ENCODE measurements at places on chromosomes 6 and 20.
A peak's percentile ranks its signal among the peaks of the same experiment; 100 is the strongest.

GRCh38 chr6:71387179-71387578 lies 98.6 kb downstream of the OGFRL1 start:
- DNase-seq = no peak

DNA sequence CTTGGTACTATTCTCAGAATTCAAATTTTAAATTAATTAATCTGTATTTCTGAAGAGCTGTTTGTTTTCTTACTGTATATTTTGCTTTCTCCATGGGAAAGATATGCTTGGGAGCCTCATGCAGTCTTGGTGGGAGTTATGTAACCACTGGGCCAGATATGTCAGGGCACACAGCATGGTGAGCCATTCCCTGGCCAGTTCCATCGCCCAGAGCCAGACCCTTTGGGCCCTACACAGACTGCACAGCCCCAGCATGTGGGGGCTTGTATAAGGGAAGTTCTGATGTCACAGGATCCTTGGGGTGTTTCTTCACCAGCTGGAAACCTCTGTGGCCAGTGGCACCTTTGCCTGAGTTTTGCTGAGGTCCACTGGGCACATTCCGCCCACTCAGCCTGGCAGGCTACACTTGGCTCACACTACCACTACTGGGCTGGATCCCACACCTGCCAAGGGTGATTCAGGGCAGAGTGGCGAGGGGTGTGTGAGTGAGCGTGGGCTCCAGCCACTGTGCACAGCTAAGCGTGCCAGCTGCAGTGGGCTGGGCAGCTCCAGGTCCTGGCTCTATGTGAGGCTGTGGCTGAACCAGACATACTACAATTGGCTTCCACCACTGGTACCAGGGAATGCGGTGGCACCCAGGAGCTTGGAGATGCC lies 293.5 kb downstream of the ARHGAP18 start:
- no peak for DNase-seq

GRCh38 chr6:7978736-7979135 lies 68.1 kb upstream of the TXNDC5 start:
- no peak for DNase-seq

GRCh38 chr20:35339636-35340035 lies 47.4 kb upstream of the FAM83C start:
- no peak for DNase-seq

DNA sequence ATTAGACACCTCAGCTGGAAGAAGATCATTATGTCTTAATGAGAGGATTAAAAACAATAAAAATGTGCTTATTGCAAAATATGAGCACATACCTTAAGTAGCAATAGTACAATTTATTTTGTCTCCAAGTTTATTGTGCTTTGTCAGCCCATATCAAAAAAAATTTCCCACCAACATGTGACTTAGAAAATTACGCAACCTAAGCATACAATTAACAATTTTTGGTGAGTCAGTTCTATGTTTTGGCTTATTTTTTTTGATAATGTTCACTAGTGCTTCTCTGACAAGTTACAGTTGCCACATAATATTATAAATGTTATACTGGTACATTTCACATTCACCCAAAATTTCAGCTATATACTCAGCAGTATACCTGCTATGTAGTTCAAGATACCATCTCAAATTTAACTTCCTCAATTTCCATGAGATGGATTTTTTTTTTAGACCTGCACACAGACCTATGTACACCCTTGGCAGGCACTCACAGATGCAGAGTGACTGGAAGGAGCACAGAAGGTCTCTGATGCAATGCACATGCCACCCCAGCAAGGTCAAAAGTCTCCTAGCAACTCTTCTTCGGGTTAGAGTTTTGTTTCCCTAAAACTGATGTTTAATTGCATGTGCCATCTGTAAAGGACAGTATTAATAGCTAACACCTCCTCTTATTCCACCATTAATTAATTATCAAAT lies 112.4 kb downstream of the PRKN start:
- DNase-seq = no peak

DNA sequence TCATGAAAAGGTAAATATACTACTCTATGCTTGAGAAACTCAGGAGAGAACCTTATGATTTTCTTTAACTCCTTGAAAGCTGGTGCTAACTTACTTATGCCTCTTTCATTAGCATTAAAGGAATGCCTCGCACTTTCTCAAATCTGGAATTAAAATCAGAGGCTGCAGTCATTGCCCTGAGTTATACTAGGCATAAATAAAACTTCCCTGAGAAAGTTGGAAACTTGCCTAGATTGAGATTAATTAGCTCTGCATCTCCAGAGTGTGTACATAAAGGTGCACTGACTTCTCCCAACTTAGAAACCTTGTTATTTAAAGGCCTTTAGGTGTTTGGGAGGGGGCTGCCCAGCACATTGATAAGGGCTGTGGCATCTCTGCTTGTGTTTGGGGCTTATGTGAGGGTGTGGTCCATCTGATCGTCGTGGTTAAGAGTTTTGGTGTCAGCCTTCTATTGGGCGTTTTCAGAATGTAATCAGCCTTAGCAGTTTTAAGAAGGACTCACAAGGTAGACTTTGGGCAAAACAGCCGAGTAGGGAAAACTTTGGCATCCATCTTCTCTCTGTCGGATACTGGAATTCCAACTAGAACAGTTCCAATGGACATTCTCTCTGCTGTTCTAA lies 32.1 kb upstream of the CCN6 start:
- DNase-seq = no peak

GRCh38 chr20:36043441-36043840 lies 75.1 kb downstream of the CNBD2 start:
- no peak for DNase-seq

GRCh38 chr6:89938014-89938413 lies 43.7 kb downstream of the GJA10 start:
- no peak for DNase-seq

DNA sequence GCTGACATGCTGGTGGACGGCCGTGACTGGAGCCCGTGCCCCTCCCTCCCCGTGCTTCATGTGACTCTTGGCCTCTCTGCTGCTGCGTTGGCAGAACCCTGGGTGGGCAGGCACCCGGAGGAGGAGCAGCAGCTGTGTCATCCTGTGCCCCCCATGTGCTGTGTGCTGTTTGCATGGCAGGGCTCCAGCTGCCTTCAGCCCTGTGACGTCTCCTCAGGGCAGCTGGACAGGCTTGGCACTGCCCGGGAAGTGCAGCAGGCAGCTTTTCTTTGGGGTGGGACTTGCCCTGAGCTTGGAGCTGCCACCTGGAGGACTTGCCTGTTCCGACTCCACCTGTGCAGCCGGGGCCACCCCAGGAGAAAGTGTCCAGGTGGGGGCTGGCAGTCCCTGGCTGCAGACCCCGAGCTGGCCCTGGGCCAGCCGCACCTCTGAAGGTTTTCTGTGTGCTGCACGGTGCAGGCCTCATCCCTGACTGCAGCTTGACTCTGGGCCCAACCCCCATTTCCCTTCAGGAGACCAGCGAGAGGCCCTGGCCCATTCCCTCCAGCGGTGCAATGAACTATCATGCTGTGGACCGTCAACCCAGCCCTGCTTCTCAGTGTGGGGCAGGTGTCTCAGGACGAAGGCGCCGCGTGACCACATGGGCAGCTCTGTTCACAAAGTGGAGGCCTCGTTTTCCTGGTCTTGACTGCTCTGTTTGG lies 8.1 kb downstream of the NPBWR2 start:
- DNase-seq = no peak

DNA sequence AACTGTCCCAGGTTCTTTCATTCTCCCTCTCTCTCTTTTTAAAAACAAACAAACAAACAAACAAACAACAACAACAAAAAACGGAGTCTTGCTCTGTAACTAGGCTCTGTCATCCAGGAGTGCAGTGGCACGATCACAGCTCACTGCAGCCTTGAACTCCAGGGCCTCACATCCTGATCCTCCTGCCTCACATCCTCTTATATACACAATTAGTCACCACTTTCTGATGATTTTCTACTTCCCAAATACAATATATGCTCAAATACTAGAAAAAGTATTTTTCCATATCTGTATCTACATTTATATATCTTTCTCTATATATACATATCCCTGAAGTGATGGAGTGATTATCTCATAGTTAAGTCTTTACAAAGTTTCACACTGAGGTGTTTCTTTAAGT lies 170.7 kb downstream of the EPHA7 start:
- DNase-seq = no peak

DNA sequence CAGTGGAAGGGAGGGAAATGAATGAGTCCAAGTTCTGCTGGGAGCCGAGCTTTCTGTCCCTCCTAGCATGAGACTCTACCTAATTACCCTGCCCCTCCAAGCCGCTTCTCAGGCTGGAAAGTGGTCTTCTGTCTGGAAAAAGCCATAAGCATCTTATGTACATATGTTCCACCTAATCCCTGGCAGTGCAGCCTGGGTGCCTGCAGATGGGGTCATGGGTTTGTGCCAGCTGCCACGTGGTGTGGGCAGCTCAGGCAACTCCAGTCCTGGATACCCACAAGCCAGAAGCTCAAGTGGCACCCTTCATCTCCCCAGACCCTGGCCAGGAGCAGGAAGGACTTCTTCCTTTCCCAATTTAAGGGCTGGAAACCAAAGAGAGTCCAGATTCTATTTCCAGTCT lies 253.1 kb downstream of the LY86 start:
- no peak for DNase-seq

GRCh38 chr20:24411003-24411833 lies 58.2 kb upstream of the SYNDIG1 start:
- no peak for DNase-seq

DNA sequence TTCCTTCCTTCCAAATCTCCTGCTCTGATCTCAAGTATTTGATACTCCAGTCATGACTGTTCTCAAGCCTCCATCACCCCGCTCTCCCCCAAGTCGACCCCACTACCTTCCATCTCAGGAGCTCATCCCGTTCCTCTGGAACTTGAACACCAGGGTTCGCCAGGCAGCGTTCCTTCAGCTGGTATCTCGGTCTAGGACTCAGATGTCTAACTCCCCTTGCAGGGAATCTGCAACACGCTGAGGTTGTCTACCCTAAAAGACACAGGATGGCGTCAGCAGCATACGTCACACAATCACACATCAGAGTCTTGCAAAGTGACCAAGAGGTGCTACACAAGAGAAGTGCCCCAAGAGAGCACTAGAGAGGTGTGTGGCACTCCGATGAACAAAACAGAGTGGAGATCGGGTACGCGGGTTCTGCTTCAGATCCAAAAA lies 706 bp downstream of the ZNF184 start:
- DNase-seq = peak; percentile 57

DNA sequence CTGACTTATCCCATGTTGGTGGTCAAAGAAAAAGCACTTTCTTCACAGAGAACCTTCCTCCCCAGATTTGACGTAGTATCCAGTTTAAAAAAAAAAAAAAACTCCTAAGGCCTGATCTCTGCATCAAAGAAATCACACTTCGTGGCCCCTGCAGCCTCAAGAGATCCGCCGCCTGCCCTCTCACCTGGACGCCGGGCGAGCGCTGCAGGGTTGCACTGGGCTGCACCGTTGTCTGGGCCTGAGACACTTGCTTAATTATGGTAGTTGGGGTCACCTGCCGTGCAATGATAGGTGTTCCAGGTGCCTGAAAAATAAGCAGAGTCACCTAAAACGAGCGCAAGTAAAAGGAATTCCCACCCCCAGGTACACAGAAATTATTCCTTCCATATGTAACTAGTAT lies 53.0 kb downstream of the TAF4 start:
- no peak for DNase-seq

DNA sequence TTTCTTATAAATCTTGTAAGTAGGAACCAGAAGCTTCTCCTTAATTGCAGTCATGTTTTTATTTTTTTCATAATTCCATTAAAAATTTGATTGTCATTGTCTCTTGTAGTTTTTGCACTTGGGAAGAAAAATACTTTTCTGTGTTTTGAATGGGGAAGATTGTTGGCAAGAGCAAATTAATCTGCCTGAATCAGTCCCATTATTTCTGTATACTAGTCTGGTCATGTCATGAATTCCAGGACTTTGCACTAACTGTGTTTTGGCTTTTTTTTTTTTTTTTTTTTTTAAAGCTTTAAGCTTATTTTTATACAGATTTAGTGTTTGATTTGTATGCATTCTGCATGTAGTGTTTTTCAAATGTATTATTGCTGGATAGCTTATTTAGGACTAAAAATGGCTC lies 47.6 kb downstream of the RALGAPB start:
- no peak for DNase-seq
